ENCODE measurements at places on chromosomes 11 and 22.

GRCh38 chr11:118060081-118060661 lies 16.7 kb upstream of the TMPRSS4 start:
- DNase-seq, result no peak

DNA sequence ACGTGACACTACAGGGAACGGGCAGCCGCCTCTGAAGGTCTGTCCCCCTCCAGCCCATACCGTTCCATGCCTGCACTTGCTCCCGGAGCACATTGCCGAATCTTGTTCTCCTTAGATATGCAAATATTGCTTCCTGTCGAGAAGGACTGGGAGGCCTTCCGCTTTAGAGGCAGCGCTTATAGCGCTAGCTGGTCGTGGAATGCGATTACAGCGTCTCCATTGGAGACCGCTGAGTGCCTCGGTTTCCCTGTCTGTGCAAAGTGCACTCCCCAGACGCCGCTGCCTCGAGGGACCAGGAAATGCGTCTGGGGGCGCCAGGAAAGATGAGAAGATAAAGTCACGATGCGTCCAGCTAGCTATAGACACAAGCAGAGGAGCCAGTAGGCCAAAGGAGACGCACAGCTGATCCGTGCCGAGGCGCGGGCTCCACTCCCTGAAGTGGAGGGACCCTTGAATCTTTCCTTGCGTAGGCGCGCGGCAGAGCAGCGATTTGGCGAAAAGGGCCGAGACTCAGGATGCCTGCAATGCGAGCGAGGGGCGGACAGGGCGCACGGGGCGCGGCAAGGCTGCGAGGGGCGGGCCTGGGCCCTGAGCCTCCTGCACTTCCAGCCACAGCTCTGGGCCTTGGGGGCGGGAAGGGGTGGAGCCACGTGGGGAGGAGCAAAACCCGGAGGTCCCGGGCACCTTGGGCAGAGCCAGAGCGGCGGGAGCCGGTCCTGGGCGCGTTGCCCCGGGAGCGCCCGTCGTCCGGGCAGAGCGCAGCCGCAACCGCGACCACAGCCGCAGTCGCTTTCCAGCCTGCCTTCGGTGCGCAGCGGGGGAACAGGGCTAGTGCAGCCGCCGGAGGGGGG lies at the start of gene RASSF10:
Gene RASSF10, plus strand, starts transcription at position 692 of the 851 bp plus-strand sequence. CDS start 261 bp downstream, outside the sequence.
- DNase-seq, result no peak

DNA sequence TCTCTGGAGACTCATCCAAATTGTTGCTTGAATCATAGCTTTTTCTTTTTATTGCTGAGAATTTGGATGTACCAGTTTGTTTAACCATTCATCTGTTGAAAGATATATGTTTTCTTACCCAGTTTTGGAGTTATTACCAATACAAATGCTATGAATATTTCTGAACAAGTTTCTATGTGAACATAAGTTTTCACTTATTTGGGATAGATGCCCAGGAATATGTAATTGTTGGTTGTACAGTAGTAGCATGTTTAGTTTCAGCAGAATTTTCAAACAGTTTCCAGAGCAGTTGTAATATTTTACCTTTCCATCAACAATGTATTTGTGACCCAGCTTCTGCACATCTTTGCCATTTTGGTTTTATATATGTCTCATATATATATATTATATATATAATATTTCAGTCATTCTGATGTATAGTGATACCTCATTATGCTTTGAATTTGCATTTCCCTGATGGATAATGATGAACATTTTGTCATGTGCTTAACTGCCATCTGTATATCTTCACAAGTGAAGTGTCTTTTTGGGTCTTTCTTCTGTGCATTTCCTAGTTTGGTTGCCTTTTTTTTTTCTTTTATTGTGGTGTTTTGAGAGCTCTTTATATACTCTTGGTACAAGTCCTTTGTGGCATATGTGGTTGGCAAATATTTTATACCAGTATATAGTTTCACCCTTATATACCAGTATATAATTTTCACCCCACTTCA lies 118.8 kb downstream of the LUZP2 start:
- DNase-seq, result no peak

DNA sequence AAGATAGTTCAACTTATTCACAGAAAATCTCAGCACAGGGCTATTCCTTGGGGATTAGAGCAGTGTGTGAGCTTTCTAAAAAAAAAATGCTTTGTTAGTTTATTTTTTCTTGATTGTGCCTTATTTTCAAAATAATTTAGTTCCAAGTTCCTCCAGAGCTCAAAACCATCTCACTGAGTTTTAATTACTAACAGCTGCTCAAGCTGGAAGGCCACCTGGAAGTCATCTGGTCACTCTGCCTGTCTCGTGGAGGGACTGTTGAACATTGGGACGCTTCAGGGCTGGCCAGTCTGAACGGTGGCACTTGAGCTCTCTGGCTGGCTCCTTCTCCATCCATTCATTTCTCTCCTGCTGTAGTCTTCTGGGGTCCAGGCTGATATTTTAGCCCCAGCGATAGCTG lies 4.0 kb downstream of the OR51E1 start:
- DNase-seq, result no peak

Data from occipital lobe (tissue), 3 donors.